ENCODE measurements at places on chromosomes 3 and 15. TPM values are rescaled to one million over a fixed set of nuclear protein-coding genes. Genes with fewer than 3 reads are reported as not detected.

- no peak overlapping the region for H3K4me3 ChIP-seq
- no peaks in the 10 kb centered on the region for H3K27me3 ChIP-seq
- H3K36me3 ChIP-seq = no peaks in the 10 kb centered on the region
- DNase-seq = no peak
- H3K4me1 ChIP-seq = peaks cover 13% of the 10 kb centered on the region
Measured at GRCh38 chr15:101620671-101621070, 31.5 kb downstream of the TM2D3 start.

GRCh38 chr15:65197337-65197645, 12.1 kb upstream of the CLPX start:
- H3K27ac ChIP-seq = no peak overlapping the region
- no peaks in the 10 kb centered on the region for H3K4me1 ChIP-seq
- no peaks in the 10 kb centered on the region for H3K27me3 ChIP-seq
- no peak for DNase-seq
- no peak overlapping the region for H3K4me3 ChIP-seq

DNA sequence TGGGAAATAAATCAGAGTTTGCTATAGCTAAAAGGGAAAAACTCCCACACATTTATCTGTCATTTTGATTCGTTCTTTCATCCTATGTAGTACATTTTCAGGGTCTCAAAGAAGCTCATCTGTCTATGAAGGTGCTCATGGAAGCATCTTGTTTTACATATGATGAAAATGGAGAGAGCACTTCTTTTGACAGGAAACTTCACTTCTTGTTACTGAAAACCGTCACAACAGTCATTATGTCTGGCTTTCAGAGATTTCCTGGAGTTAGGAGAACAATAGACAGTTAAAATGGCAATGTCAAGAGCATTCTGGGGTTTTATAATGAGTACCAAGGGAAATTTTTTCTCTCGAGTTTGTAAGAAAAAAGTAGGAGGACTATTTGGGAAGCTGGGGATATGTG, 83.3 kb downstream of the TMEM108 start:
- no peak for DNase-seq
- no peaks in the 10 kb centered on the region for H3K36me3 ChIP-seq
- H3K4me3 ChIP-seq = no peak overlapping the region
- no peaks in the 10 kb centered on the region for H3K4me1 ChIP-seq

DNA sequence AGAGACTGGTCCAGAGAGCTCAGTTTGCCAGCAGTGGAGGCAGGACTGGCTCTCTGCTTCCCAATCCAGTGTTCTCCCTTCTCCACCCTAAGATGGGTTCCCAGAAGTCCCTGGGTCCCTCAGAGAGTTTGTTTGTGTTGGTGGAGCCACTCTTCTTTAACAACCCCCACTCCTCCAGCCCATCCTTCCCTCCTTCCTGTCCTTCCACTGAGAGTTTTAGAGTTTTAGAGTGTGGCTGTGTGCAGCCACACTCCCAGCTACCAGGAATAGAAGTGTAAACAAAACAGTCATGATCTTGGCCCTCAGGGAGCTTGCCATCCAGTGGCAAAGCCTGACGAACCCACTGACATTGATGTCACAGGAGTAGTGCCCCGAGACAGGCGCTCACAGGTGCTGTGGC, 12.5 kb upstream of the FBLN2 start:
- H3K4me1 ChIP-seq = no peaks in the 10 kb centered on the region
- H3K27ac ChIP-seq = no peak overlapping the region

GRCh38 chr3:171976526-171976925, 62.9 kb upstream of the FNDC3B start:
- H3K4me1 ChIP-seq = no peaks in the 10 kb centered on the region
- H3K27me3 ChIP-seq = no peaks in the 10 kb centered on the region
- H3K27ac ChIP-seq = no peak overlapping the region
- DNase-seq = no peak

DNA sequence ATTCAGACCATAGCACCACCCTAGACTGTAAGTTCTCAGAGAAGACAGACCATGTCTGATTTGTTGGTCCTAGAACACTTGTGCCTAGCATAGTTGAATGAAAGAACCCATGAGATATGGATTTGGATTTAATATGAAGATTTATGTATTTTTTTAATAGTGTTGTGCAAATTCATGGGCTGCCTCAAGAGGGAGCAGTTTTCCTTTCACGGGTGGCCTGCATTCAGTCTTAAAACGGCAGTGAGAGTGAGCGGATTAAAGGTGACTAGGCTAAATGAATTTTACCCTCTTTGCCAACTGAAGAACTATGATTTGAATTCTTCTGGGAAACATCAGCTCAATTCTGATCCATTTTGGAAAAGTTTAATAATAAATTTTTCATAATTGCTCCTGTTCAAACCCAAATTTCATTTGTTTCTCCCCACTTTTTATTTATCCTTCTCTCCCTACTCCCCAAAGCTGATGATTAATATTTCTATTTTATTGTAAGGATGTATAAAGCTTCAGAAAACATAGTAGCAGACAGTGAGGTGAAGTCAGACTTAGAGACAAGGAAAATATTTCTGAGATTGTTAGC, 67.3 kb downstream of the MORC1 start:
- H3K4me3 ChIP-seq = no peak overlapping the region
- H3K4me1 ChIP-seq = no peaks in the 10 kb centered on the region
- no peaks in the 10 kb centered on the region for H3K27me3 ChIP-seq
- peak; percentile 18 for DNase-seq
- H3K27ac ChIP-seq = no peak overlapping the region

GRCh38 chr3:186167646-186168395, 58.9 kb upstream of the ETV5 start:
- H3K4me1 ChIP-seq = no peaks in the 10 kb centered on the region
- no peak for DNase-seq
- peaks cover 4% of the 10 kb centered on the region for H3K27me3 ChIP-seq
- H3K4me3 ChIP-seq = no peak overlapping the region
- H3K27ac ChIP-seq = no peak overlapping the region

GRCh38 chr3:10008588-10009344, 17.5 kb upstream of the FANCD2 start:
- H3K4me1 ChIP-seq = peaks cover 22% of the 10 kb centered on the region
- no peaks in the 10 kb centered on the region for H3K27me3 ChIP-seq
- peak overlapping the region; percentile 76 for H3K4me3 ChIP-seq
- H3K27ac ChIP-seq = peak overlapping the region; percentile 49

DNA sequence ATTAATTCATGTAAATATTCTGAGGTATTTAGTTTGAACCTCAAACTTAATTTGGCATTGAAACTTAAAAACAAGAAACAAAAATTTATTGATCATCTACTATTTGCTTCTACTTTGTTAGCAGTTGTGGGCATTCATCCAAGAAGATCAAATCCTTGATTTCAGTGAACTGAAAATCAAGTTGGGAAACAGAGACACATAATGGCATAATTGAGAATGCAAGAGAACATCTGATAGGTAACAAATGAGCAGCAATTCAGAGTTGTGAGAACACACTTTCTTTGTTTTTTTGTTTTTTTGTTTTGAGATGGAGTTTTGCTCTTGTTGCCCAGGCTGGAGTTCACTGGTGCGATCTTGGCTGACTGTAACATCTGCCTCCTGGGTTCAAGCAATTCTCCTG, 33.9 kb upstream of the MED12L start:
- H3K4me1 ChIP-seq = no peaks in the 10 kb centered on the region
- H3K36me3 ChIP-seq = no peaks in the 10 kb centered on the region
- no peak for DNase-seq
- no peak overlapping the region for H3K4me3 ChIP-seq

DNA sequence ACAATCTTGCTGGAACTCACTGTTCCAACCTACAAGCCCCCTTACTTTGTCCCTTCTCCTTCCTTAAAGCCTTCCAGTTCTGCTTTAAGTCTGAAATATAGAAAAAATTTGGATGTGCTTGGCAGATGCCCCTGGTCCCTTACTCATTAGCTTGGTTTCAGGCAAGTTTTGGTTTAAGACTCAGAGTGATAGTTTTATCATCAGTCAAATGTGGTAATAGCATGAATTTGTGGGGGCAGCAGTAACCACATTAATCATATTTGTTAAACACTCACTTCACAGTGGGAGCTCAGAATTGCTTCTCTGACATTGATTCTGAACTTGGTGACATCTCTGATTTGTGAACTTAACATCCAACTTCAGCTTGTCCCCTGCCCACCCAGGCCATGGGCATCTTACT, 58.3 kb upstream of the ALDH1A3 start:
- no peak overlapping the region for H3K4me3 ChIP-seq
- DNase-seq = no peak
- H3K4me1 ChIP-seq = no peaks in the 10 kb centered on the region
- peaks cover 5% of the 10 kb centered on the region for H3K27me3 ChIP-seq

DNA sequence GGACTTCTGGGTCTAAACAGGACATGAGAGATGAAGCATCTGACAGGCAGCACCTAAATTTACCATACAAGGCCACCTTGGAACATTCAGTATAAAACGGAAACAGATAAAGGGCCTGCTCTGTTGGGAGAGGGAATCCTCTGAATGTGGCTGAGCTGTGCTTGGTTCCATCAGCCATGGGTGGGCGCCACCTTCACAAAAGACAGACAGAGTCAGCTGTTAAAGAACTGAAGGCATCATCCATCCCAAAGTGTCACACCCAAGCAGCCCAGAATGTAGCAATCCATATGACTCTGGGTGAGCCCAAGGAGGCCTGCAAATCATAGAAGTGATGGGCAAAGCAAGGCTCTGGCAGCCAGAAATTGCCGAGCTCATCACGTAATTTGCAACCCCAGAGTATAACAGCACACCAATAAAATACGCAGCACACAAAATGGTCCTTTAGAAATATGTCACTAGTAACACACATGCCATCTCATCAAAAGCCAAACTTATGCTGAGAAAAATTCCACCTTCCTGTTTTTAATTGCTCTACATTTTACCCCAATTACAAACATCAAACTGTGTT, 24.8 kb upstream of the RBP1 start:
- no peaks in the 10 kb centered on the region for H3K27me3 ChIP-seq
- no peak overlapping the region for H3K27ac ChIP-seq
- no peak overlapping the region for H3K4me3 ChIP-seq
- H3K4me1 ChIP-seq = no peaks in the 10 kb centered on the region
- no peaks in the 10 kb centered on the region for H3K36me3 ChIP-seq

- DNase-seq = no peak
- no peak overlapping the region for H3K27ac ChIP-seq
- H3K4me3 ChIP-seq = no peak overlapping the region
- H3K36me3 ChIP-seq = no peaks in the 10 kb centered on the region
- H3K27me3 ChIP-seq = no peaks in the 10 kb centered on the region
Measured at GRCh38 chr3:152591515-152591914, 243.4 kb upstream of the P2RY1 start.

GRCh38 chr3:150055332-150055731, 84.6 kb upstream of the PFN2 start:
- no peak overlapping the region for H3K4me3 ChIP-seq
- DNase-seq = no peak
- no peaks in the 10 kb centered on the region for H3K4me1 ChIP-seq

GRCh38 chr3:179373938-179374337, 26.4 kb downstream of the MFN1 start:
- no peak overlapping the region for H3K27ac ChIP-seq
- H3K4me3 ChIP-seq = no peak overlapping the region
- no peaks in the 10 kb centered on the region for H3K27me3 ChIP-seq
- no peak for DNase-seq

GRCh38 chr3:71991046-71991445, 206.1 kb upstream of the PROK2 start:
- H3K4me1 ChIP-seq = no peaks in the 10 kb centered on the region
- H3K27ac ChIP-seq = no peak overlapping the region
- H3K36me3 ChIP-seq = no peaks in the 10 kb centered on the region
- no peak for DNase-seq
- H3K4me3 ChIP-seq = no peak overlapping the region

DNA sequence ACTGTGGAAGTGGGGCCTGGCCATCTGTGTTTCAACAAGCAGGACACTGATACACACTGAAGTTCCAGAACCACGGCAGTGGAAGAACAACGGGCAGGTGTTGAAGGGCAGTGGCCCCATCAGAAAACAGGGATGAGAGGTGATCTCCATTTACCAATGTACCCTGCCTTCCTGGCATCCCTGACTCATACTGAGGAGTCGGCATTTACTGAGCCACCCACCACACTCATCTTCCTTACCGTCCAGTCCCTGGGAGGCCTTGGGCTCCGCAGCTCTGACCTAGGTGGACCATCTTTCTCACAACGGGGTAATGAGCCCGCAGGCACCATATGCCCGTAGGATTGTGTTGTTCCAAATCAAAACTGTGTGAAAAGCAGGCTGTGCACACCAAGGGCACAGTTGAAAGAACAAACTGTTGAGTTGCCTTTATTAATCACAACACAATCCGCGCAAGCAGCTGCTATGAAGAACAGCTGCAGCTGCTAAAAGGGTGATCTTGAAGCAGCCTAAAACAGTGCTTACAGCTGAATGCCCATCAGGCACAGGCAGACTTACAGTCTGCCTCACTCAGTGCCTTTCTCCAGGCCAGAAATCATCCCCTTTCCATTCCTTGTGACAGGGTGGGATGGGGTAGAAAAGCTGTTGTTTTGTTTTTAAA, 12.9 kb downstream of the MB21D2 start:
- H3K36me3 ChIP-seq = no peaks in the 10 kb centered on the region
- no peaks in the 10 kb centered on the region for H3K27me3 ChIP-seq
- no peak overlapping the region for H3K4me3 ChIP-seq
- no peak for DNase-seq
- no peak overlapping the region for H3K27ac ChIP-seq
- H3K4me1 ChIP-seq = peaks cover 29% of the 10 kb centered on the region

- H3K27ac ChIP-seq = no peak overlapping the region
- H3K4me3 ChIP-seq = no peak overlapping the region
- no peak for DNase-seq
- no peaks in the 10 kb centered on the region for H3K36me3 ChIP-seq
Measured at GRCh38 chr3:105529456-105529855, 162.7 kb downstream of the ALCAM start.

GRCh38 chr3:58129041-58129770, 81.6 kb downstream of the DNASE1L3 start:
- H3K4me3 ChIP-seq = no peak overlapping the region
- H3K4me1 ChIP-seq = no peaks in the 10 kb centered on the region
- H3K36me3 ChIP-seq = peaks cover 5% of the 10 kb centered on the region
- no peak for DNase-seq

GRCh38 chr3:66729687-66730393, 229.0 kb upstream of the LRIG1 start:
- H3K27ac ChIP-seq = no peak overlapping the region
- H3K4me1 ChIP-seq = no peaks in the 10 kb centered on the region
- DNase-seq = no peak
- no peaks in the 10 kb centered on the region for H3K36me3 ChIP-seq
- no peak overlapping the region for H3K4me3 ChIP-seq

DNA sequence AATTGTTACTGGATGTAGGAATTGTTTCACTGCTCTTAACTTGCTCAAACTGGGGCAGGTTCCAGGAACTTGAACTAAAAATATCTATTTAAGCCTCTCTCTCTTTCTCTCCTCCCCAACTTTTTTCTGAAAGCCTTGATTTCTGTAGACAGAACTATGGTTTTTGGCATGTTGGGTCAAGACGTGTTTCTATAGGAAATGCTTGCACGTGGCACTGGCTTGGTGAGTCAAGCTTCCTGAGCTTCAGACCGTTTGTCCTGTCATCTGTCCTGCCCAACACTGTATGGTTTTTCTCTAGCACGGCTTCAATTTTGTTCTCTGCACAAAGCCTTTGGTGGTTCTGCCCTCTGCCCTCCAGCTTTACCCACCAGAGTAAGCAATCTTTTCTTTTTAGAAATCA, 13.5 kb downstream of the EAF1 start:
- H3K4me3 ChIP-seq = no peak overlapping the region
- H3K27ac ChIP-seq = no peak overlapping the region
- no peaks in the 10 kb centered on the region for H3K4me1 ChIP-seq
- no peak for DNase-seq

EXD1 gene
- not detected for total RNA-seq

IL20RB gene
- total RNA-seq = 1.5 TPM

DUOXA2 gene
- total RNA-seq = not detected

SLC28A1 gene
- not detected for total RNA-seq

MESP1 gene
- 0.79 TPM for total RNA-seq

EFHB gene
- total RNA-seq = not detected

SCAANT1 gene
- total RNA-seq = not detected

IL17RB gene
- 0.64 TPM for total RNA-seq

MUC20 gene
- total RNA-seq = 9.9 TPM

ROPN1B gene
- total RNA-seq = not detected

Measured in CD4-positive, alpha-beta memory T cell (primary cell).